Stimulated activated CD8-positive, alpha-beta memory T cell treated with anti-CD3 and anti-CD28 coated beads, Interleukin-4, amount 100 ng/mL, for 1 hour (primary cell): ENCODE measurements at places on chromosomes 5 and 9.

DNA sequence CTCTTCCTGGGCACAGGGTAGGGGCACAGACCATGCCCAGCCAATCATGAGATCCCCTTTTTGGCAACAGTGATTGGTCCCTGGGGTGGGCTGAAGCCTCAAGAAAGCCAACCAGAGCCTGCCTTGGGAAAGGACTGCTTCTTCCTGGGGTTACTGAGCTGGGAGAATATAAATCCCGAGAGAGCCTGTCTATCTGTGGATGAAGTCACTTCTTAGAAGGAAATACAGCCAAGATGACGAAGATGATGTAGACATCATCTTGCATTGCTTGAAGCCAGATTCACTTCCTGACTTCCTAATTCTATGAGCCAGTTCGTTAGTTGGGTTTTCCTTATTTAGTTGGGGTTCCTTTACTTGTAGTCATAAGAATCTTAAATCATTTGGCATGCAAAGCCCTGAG, 50.1 kb upstream of the PWWP2A start:
- no peak for DNase-seq

DNA sequence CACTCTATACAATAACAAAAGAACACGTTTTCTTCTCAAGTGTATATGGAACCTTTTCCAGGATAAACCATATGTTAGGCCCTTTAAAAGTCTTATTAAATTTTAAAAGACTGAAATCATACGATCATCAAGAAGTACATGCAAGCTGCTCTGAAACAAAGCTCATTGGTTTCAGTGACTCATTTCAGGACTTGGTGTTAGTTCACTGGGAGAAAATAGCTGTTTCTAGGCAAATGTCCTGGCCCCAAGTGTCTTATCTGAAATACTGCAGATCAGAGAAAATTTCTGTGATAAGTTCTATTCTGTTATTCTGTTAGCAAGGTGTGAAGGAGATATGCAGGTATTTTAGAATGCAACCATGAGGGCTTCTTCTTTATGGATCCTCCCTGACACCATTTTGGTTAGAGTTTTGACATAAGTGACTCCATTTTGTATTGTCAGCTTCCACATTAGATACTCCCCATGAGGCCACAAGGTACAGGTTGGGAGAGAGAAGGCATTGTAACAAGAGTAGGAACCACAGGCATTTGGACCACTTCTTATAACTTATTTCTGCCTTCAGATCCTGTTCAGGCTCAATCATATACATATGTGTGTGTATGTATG, 7.5 kb upstream of the CCDC180 start:
- no peak for DNase-seq

DNA sequence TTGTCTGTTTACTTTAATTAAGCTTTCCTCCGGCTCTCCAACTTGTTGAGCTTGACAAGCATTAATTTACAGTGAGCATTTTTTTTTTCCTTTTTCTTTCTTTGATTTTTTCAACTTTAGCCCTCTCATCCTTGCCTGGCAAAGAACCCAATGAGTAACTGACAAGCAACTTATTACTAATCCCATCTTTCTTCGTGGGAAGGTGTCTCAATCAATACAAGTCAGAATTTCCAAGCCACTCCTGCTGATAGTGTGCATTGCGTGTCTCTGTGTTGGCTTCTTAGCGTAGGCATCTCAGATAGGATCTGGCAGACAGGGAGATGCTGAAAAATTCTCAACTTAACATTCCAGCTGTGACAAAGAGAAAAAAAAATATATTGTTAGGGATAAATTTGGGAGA, 527.7 kb upstream of the WWC1 start:
- DNase-seq: no peak

GRCh38 chr5:97388794-97389193, 205.7 kb upstream of the RIOK2 start:
- no peak for DNase-seq

DNA sequence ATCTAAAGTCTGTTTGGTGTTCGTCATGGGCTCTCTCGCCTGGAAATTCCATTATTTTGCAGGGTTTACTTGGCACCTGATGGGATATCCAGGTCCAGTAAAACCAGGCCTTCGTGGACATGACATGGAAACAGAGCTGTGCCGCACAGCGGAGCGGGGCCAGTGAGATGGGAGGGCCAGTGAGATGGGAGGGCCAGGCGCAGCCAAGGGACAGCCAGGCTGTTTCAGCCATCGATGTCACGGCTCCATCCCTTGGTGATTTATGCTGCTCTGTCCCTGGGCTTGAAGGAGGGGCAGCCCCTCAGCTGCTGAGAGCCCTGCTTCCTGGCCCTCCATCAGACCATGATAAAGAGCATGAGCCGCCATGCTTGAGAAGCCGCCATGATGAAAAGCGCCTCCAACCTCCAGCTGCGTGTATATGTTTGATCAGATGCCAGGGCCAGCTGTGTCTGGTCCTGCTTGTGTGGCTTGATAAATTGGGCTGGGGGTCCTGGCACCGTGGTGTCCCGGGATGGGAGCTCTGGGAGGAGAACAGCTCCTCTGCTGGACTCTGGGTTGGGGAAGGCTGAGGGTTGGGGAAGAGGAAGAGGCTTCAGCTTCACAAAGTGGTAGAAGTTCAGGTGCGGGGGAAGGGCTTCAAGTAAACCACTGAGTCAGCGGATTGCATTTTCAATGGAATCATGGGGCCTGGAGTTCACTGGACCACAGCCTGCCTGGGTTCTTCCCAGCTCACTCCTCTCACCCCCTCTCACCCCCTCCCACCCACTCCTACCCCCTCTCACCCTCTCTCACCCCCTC, 6.1 kb upstream of the COL5A1 start:
- DNase-seq: no peak

DNA sequence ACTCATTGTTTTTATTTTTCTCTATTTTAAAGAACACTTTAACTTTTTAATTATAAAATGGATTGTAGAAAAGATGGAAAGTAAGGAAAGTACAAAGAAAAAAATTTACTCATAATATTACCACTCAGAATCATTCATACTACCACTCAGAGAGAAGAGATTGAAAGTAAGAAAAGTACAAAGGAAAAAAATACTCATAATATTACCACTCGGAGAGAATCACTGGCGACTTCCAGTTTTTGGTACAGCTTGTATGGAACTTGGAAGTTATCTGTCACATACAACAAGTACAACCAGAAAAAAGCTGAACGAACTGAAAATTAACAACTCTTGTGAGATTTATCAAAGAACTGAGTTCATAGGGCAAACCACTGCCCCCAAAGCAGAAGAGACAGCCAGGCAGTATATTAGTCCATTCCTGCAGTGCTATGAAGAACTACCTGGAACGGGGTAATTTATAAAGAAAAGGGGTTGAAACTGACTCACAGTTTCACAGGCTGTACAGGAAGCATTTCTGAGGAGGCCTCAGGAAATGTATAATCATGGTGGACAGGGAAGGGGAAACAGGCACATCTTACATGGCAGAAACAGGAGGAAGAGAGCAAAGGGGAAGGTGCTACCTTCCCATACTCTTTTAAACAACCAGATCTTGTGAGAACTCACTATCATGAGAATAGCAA, 183.9 kb downstream of the SMARCA2 start:
- DNase-seq: no peak

- DNase-seq: no peak
These were observed 1.3 kb downstream of the PPP1R26 start for GRCh38 chr9:135480940-135481310.

DNA sequence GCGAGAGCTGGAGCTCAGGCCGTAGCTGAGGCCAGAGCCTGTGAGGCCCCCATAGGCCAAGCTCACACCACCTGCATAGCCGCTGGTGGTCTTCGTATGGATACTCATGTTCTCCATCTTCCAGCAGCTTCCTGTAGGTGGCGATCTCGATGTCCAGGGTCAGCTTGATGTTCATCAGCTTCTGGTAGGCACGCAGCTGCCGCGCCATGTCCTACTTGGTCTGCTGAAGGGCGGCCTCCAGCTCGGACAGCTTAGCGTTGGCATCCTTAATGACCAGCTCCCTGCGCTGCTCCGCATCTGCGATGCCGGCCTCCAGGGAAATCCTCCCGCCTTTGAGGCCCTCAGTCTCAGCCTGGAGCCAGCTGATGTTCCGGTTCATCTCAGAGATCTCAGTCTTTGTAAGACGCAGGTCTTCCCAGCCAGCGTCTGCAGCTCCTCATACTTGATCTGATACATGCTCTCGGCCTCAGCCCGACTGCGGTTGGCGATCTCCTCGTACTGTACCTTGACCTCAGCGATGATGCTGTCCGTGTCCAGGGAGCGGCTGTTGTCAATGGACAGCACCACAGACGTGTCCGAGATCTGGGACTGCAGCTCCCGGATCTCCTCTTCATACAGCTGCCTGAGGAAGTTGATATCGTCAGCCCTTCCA, 172.1 kb downstream of the PPP2R2B start:
- DNase-seq: no peak

DNA sequence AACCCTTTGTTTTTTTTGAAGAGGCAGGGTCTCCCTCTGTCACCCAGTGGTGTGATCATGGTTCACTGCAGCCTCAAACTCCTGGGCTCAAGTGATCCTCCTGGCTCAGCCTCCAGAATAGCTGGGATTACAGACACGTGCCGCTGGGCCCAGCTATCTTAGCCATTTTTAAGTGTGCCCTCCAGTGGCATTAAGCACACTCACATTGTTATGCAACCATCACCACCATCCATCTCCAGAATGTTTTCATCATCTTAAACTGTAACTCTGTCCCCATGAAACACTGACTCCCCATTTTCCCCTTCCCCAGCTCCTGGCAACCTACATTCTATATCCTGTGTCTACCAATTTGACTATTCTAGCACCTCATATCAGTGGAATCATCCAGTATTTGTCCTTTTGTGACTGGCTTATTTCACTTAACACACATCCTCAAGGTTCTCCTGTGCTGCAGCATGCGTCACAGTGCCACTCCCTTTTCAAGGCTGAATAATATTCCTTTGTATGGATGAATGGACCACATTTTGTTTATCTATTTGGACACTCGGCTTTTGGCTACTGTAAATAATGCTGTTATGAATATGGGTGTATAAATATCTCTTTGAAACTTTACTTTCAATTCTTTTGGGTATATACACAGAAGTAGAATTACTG, 12.5 kb upstream of the RAPGEF1 start:
- no peak for DNase-seq

DNA sequence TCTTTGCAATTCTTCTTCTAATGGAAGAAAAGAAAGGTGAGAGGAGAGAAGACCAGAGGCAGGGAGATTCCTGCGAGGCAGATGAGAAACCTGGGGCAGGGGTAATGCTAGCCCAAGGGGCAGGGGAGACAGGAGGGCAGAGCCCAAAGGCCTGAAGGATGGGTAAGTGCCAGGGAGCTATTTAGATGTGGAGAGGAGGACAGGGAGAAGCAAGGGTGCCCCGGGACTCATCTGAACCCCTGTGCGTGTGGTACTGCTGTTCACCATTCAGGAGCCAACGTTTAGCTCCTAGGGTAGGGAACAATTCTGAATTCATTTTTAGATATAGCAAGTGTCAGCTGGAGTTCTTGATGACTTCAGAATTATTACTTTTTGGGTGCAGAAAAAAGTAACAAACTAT, 122.7 kb upstream of the ALDH1B1 start:
- DNase-seq: no peak

DNA sequence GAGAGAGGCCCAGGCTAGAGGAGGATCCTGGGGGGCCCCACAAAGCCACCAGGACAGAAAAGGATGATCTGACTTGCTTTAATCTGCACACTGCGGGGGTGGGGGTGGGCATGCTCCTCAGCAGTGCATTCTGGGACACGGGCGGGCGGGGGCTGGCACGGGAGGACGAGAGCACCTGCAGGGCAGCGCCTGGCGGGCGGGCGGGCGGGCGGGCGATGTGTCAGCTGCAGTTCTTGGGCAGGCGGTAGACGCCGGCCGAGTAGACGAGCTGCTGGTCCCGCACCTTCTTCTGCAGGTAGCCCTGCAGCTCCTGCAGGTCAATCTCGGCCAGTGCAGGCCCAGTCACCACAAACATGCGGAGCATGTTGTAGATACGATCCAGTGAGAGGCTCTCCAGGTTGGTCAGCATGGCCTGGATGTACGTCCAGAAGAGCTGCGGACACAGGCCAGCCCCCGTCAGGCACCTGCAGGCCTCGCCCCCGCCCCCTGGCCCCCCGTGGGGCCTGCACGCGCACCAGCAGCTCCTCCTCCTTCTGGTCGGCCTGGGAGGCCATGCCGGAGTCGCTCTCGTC, 3.0 kb upstream of the TMEM210 start:
- no peak for DNase-seq

DNA sequence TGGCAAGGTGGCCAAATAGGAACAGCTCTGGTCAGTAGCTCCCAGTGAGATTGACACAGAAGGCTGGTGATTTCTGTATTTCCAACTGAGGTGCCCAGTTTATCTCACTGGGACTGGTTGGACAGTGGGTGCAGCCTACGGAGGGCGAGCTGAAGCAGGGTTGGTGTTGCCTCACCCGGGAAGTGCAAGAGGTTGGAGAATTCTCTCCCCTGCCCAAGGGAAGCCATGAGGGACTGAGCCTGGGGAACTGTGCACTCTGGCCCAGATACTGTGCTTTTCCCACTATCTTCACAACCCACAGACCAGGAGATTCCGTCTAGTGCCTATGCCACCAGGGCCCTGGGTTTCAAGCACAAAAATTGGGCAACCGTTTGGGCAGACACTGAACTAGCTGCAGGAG, 61.0 kb downstream of the TNFSF8 start:
- no peak for DNase-seq
